Heart left ventricle (tissue), 16 donors: ENCODE measurements at places on chromosomes 1 and 21. TPM values are rescaled to one million over a fixed set of nuclear protein-coding genes. Genes with fewer than 3 reads are reported as not detected.

- DNase-seq = no peak
These were observed 107.2 kb upstream of the WLS start for GRCh38 chr1:68339505-68339904.

DNA sequence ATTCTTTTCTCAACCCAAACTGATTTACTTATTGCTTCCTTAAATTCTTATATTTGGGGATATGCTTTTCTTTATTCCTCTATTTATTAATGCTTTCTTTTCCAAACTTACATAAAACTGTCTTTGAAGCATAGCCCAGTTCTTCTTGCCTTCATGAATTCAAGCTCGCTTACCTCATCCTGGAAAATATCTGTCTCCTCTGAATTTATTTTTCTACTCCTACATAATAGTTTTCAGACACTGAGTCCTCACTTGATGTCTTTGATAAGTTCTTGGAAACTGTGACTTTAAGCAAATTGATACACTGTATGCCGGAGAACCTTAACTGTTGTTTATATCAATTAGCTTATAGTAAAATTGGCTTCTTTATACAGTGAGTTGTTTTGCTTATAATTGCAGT, 93.8 kb downstream of the ZFYVE9 start:
- DNase-seq = no peak

DNA sequence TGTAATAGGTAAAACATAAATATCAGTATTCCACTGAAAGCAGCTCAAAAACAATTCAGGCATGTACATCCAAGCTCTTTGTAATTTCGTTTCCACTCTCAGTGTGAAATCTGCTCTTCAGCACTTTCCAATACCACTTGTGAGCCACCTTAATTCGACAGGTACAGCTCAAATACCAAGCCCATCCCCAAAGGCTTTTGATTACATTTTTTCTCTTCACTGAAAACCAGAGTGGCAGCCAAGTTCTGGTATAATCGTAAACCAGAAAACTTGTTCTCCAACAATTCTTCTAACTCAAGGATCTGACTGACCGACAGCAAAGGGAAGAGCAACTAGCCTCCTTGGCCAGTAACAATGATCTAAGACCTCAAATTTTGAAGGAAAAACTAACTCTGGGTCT, 36.8 kb downstream of the FBXO42 start:
- no peak for DNase-seq

DNA sequence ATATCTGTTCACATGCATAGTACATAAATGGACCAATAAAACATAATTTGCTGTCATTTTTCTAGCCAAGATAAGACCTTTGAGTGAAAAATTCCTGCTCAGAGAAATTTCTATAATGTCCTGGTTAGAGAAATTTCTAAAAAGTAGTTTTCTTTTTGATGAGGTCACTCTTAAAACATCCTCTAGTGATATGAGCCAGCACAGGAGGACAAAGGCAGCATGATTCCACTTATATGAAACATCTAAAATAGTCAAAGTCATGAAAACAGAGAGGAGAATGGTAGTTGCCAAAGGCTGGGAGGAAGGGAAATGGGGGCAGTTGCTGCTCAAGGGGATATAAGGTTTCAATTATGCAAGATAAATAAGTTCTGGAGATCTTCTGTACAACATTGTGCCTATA, 239.4 kb downstream of the BACH1 start:
- no peak for DNase-seq

The PTPRU gene
- total RNA-seq = 19.6 TPM

DNA sequence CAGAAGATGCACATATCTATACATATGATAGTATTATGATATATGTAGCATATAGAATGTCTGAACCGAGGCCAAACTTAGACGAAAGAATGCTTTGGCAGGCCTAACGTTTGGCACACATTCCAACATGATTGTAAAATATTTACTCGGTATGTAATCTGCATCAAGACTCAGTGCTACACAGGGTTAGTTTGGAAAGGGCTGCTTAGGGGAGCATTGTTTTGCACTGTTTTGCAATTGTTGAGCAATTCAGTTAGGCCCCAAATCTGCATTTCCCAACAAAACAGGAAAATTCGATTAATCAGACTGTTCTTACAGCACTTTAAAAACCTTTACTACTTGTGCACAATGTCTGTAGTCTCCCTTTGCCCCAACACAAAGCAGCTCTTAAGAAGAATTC, 216.0 kb upstream of the NEGR1 start:
- DNase-seq = no peak

DNA sequence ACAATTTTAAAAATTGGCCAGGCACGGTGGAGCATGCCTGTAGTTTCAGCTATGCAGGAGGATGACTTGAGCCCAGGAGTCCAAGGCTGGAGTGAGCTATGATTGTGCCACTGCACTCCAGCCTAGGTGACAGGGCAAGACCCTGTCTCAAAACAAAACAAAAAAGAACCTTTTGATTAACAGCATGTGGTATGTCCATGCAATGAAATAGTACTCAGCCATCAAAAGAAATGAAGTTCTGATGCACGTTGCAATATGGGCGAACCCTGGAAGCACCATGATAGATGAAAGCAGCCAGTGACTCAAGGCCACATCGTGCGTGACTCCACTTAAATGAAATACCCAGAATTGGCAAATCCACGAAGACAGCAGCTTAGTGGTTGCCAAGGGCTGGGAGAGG, 47.5 kb downstream of the FBXO2 start:
- DNase-seq = no peak
